ENCODE measurements at places on chromosomes 7 and 10.
A peak's percentile ranks its signal among the peaks of the same experiment; 100 is the strongest.

DNA sequence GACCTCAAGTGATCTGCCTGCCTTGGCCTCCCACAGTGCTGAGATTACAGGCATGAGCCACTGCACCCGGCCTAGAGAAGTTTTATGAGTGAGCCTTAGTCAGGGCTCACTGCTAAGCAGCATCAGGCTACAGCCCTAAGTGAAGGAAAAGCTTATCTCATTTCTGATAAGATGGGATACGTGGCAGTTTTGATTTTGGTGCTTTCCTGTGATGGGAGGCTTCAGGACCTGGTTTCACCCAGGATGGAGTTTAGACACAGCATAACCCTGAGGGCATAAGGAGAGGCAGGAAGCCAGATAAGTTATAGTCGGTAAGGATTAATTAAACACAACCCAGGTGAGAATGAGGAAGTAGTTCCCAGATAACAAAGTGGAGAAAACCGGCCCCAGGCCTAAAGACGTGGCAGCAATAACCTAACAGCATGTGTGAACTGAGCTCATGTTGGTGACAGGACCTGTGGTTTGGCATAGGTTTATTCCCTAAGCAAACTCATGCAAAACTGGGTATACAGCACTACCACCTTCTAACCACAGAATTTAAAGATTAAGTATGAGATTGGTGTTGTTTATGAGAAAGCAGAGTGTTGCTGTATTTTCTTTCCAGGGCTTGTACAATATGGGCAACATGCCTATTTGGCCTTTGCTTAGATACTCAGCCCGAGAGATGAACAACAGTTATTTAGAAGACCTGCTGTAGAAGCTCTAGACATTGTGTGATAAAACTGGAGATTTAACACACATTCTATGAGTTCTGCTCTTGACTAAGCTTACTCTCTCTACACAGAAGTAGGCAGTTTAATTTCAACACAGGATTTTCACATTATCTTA lies 119.4 kb downstream of the COL28A1 start:
- peak overlapping the region; percentile 0 for H3K27ac ChIP-seq
- peaks cover 8% of the 10 kb centered on the region for H3K4me1 ChIP-seq
- no peaks in the 10 kb centered on the region for H3K36me3 ChIP-seq

GRCh38 chr7:29843093-29843492 lies 36.8 kb downstream of the WIPF3 start:
- DNase-seq = no peak
- no peak overlapping the region for H3K27ac ChIP-seq
- no peak overlapping the region for H3K4me3 ChIP-seq
- H3K27me3 ChIP-seq = no peaks in the 10 kb centered on the region
- H3K36me3 ChIP-seq = no peaks in the 10 kb centered on the region

DNA sequence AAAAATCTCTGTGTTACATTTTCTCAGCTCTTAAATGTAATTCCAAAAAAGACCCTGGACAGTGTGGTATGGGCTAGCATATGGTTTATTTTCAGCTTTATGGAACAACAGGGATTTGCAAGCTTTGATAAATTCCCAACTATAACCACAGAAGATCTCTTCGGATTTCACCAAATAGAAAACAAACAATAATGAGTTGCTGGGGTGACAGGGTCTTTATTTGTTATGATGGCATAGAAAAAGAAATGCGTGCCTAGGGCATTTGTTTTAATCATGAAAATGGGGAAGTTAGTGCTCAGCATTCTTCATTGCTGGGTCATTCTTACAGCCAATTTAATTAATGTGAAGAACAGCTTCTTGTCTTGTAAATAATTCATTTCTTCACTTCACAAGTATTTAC lies 139.0 kb downstream of the LRRN3 start:
- no peak for DNase-seq
- H3K27ac ChIP-seq = no peak overlapping the region
- H3K4me3 ChIP-seq = no peak overlapping the region
- H3K27me3 ChIP-seq = no peaks in the 10 kb centered on the region

DNA sequence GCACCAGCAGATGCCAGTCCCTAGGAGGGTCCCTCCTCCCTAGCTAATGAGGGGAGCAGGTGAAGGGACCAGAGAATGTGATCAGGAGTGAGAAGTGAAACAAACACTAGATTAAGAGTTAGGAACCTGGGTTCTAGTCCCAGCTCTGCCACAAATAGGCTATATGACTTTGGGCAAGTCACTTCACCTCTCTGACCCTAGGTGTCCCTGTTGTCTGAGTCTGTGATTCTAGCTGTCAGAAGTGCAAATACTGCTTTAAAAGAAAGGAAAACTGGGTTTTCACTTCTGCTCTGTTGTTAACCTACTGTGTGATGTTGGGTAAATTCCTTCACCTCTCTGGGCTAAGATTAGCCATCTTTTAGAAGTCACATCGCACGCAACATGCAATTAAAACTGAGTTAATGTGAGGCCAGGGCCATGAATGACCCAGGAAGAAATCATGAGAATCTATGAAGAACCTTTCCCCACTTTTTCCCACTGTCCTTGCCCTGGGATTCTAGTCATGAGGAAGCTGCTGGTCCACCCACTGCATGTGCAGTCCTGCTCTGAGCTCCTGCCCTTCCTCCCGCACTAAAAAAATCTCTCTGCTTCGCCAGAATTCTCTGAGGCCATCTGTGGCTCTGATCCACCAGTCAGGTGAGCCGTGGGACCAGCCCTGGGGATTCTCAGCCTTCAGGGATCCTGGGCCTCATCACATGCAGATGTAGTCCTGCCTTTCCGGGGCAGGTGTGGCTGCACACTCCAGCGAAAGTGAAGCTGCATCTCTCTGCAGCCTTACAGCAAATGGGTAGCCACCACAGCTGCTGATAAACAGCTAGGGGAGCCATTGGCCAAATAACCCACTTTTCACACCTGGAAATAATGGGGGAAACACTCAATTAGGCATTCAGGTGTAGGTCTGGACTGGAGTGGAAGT lies 181.7 kb downstream of the PLXNA4 start:
- H3K4me1 ChIP-seq = no peaks in the 10 kb centered on the region
- H3K27me3 ChIP-seq = no peaks in the 10 kb centered on the region
- H3K36me3 ChIP-seq = no peaks in the 10 kb centered on the region
- H3K4me3 ChIP-seq = no peak overlapping the region
- no peak overlapping the region for H3K27ac ChIP-seq

- no peaks in the 10 kb centered on the region for H3K4me1 ChIP-seq
- DNase-seq = no peak
- H3K4me3 ChIP-seq = no peak overlapping the region
- H3K36me3 ChIP-seq = no peaks in the 10 kb centered on the region
- no peak overlapping the region for H3K27ac ChIP-seq
Observed at GRCh38 chr10:108241166-108241565, 1076.7 kb upstream of the SORCS1 start.

- peaks cover 16% of the 10 kb centered on the region for H3K4me1 ChIP-seq
- no peak overlapping the region for H3K4me3 ChIP-seq
- no peaks in the 10 kb centered on the region for H3K27me3 ChIP-seq
- no peaks in the 10 kb centered on the region for H3K36me3 ChIP-seq
- DNase-seq = no peak
Observed at GRCh38 chr7:36202398-36202797, 49.3 kb downstream of the EEPD1 start.

DNA sequence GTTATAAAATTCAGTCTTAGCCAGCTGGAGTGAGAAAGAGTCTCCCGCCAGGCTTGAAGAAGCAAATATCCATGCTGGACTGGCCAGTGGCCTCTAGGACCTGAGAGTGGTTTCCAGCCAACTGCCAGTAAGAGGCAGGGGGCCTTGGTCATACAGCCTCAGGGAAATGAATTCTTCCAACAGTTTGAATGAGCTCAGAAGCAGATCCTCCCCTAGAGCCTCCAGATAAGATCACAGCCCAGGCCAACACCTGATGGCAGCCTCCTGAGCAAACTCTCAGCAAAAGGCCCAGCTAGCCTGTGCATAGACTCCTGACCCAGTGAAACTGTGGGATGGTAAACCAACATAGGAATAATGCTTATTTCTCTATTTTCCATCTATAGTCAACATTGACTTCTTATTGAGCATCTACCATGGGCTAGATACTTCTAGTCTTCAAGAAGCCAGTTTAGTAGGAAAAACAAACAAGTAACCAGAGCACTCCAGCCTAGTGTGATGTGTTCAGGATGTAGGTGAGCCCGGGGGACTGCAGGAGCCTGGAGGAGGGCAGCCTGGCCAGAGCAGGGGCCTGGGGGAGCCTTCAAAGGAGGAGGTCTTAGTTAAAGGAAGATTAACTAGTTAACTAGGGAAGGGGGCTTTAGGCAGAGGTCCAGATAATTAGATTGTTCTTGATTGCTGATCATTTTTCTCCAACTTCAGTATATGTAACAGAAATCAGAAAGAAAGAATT lies 115.4 kb upstream of the ADO start:
- no peaks in the 10 kb centered on the region for H3K36me3 ChIP-seq
- DNase-seq = no peak
- H3K27ac ChIP-seq = no peak overlapping the region
- peaks cover 35% of the 10 kb centered on the region for H3K4me1 ChIP-seq
- no peaks in the 10 kb centered on the region for H3K27me3 ChIP-seq

GRCh38 chr10:83522881-83523386 lies 616.4 kb upstream of the GHITM start:
- H3K27me3 ChIP-seq = no peaks in the 10 kb centered on the region
- H3K27ac ChIP-seq = no peak overlapping the region
- H3K36me3 ChIP-seq = no peaks in the 10 kb centered on the region
- no peak overlapping the region for H3K4me3 ChIP-seq
- H3K4me1 ChIP-seq = no peaks in the 10 kb centered on the region

DNA sequence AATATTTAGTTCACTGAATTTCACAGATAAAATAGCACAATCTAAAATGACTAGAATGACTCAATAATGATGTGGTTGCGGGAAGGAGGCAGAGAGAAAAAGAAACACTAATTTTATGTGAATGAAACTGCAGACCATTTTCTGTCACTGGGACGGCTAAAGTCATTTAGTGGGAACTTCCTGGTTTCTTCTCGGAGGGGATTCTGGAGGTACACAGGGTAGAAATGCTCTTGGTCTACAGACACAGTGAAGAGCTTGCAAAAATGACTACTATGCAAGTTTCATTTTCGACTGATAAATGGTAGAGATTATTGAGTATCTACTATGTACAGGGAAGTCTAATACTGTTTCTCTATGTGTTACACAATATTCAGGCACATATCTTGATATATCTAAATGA lies 63.5 kb upstream of the LRRN3 start:
- no peaks in the 10 kb centered on the region for H3K36me3 ChIP-seq
- H3K4me1 ChIP-seq = peaks cover 70% of the 10 kb centered on the region
- H3K27me3 ChIP-seq = no peaks in the 10 kb centered on the region
- DNase-seq = no peak

DNA sequence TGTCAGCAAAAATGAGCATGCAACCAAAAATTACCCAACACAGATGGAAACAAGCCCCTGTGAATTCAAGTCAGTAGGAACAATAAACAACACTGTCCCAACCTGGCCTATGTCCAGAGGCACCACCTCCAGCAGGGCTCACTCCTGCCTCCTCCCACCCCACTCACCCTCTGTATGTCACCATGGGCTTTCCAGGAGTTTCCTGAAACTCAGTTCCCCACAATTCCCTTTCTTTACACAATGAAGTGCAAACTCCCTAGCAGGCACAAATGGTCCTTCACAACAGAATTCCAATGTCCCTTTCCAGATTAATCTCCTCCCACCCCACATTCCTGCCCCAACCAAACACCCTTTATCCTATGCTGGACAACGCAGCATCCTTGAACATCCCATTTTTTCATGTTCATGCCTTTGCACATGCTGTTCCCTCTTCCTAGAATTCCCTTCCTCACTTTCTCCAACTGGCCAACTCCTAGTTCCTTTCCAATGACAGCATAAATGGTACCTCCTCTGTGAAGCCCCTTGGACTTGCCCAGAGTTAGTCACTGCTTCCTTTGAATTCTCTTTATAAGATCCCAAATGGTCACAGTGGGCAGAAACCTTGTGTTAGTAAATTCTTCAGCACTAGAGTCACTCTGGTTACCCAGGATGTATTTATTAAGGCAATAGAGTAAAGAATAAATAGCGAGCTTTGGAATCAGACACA lies 157.5 kb downstream of the SLIT1 start:
- no peaks in the 10 kb centered on the region for H3K4me1 ChIP-seq
- H3K4me3 ChIP-seq = no peak overlapping the region
- H3K27me3 ChIP-seq = no peaks in the 10 kb centered on the region
- DNase-seq = no peak

- no peak overlapping the region for H3K27ac ChIP-seq
- no peak overlapping the region for H3K4me3 ChIP-seq
- H3K4me1 ChIP-seq = no peaks in the 10 kb centered on the region
- H3K36me3 ChIP-seq = peaks cover 40% of the 10 kb centered on the region
- no peaks in the 10 kb centered on the region for H3K27me3 ChIP-seq
Observed at GRCh38 chr7:105112440-105113418, 98.7 kb downstream of the KMT2E start.

GRCh38 chr10:97163781-97164501 lies 21.8 kb downstream of the SLIT1 start:
- H3K4me3 ChIP-seq = no peak overlapping the region
- no peaks in the 10 kb centered on the region for H3K4me1 ChIP-seq
- H3K27me3 ChIP-seq = no peaks in the 10 kb centered on the region
- no peak for DNase-seq
- no peaks in the 10 kb centered on the region for H3K36me3 ChIP-seq
- no peak overlapping the region for H3K27ac ChIP-seq

GRCh38 chr7:158428837-158429753 lies 158.5 kb downstream of the PTPRN2 start:
- no peak for DNase-seq
- H3K36me3 ChIP-seq = no peaks in the 10 kb centered on the region
- no peaks in the 10 kb centered on the region for H3K4me1 ChIP-seq
- no peak overlapping the region for H3K27ac ChIP-seq
- H3K4me3 ChIP-seq = no peak overlapping the region

GRCh38 chr10:110857265-110858171 lies 14.2 kb upstream of the PDCD4 start:
- no peaks in the 10 kb centered on the region for H3K27me3 ChIP-seq
- no peak overlapping the region for H3K27ac ChIP-seq
- no peak for DNase-seq
- no peaks in the 10 kb centered on the region for H3K36me3 ChIP-seq
- peaks cover 90% of the 10 kb centered on the region for H3K4me1 ChIP-seq

GRCh38 chr10:34731885-34732701 lies 83.0 kb downstream of the PARD3 start:
- no peaks in the 10 kb centered on the region for H3K27me3 ChIP-seq
- no peaks in the 10 kb centered on the region for H3K4me1 ChIP-seq
- H3K27ac ChIP-seq = no peak overlapping the region
- DNase-seq = no peak

- no peak for DNase-seq
- no peaks in the 10 kb centered on the region for H3K36me3 ChIP-seq
- no peaks in the 10 kb centered on the region for H3K27me3 ChIP-seq
- peak overlapping the region; percentile 29 for H3K4me3 ChIP-seq
- H3K4me1 ChIP-seq = peaks cover 23% of the 10 kb centered on the region
Observed at GRCh38 chr7:82678259-82678658, 234.7 kb upstream of the CACNA2D1 start.

DNA sequence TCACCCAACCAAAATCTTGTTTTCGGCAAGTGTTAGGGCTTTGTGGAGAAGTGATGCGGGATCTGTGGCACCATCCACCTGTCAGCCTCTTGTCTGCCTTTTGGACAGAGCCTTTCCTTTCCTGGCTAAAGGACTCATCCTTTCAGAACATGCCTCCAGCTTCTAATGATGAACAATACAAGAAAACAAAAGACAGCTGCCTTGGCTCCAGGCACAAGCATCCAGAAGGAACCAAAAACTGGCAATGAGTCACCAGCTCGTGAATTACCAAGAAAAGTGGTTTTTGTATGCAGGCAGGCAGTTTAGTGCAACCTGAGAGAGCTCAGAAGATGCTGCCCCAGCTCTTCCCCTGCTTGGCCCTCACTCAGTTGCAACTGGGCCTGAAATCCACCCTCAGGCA lies 84.6 kb upstream of the NAMPT start:
- no peaks in the 10 kb centered on the region for H3K4me1 ChIP-seq
- H3K36me3 ChIP-seq = no peaks in the 10 kb centered on the region
- no peak overlapping the region for H3K27ac ChIP-seq
- no peak overlapping the region for H3K4me3 ChIP-seq
- DNase-seq = no peak
